ENCODE measurements at places on chromosomes 2 and 18.

DNA sequence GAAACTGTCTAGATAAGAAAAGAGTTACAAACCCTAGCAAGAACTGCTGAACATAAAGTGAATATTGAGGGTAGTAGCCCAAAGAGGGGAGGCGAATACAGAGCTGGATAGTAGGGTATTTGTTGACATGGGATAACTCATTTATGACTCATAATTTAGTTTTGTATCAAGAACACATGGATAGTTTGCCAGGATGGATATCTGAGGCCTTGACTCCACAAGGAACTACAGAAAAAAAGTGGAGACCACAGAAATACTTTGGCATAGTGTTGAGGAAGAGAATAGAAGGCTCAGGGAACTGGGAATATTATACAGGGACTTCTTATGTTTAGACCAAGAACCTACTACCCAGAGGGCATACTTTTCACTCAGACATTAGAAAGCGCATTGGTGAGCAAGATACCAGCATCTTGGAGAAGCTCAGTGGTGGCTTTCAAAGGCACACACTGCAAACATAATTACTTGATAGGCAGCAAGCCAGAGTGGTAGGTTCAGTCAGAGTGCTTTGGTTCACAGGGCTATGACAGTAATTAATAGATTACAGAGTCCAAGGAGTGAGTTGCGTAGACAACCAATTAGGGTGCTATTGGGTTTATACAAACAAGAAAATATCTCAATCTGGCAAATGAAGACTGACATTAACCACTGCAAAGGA, 51.9 kb upstream of the ZBTB7C start:
- DNase-seq = peak; percentile 7

DNA sequence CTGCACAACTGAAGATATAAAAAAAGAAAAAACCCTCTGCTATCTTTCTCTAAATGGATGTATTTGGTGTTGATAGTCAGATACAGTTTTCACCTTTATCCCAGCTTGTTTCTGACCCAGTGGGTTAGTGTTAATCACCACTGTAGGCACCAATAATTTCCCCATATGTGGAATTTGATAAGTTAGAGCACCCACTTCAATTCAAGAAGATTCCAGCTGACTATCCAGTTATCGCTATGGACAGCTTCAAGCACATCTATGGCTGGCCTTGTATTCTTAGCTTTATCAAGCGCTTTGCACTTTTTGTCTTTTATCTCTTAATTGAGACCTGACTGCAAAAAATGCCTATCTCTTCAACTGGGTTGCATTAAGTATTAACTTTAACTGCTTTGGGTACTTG, 200.4 kb downstream of the NR4A2 start:
- DNase-seq = no peak

- no peak for DNase-seq
Observed at GRCh38 chr2:19989342-19989666, 601 bp downstream of the WDR35 start.

DNA sequence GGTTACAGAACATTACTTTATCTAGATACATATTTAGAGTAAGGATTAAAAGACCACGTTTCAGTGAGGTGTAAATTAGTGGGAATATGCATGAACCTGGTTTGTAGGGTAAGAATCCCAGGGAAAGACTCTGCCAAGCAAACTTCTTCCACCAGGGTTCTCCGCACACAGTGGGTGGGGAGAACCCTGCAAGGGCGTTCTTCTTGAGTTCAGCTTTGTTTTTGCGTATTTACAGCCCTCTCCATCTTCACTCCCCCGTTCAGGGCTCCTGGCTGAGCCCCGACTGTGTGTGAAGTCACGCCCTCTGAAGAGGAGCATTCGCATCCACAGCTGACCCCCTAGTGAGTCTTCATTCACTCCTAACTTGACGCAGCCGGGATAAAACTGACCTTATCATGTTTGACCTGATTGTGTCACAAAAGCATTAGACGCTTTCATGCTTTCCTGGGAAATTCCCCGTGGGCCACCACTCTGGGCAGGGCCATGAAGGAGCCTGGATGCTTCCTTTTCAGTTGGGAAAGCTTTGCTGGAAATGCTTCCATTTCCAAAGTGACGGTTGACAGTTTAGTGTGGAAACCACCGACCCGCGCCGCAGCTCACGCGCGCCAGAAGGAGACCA, 1.0 kb downstream of the ALKAL2 start:
- DNase-seq = no peak

DNA sequence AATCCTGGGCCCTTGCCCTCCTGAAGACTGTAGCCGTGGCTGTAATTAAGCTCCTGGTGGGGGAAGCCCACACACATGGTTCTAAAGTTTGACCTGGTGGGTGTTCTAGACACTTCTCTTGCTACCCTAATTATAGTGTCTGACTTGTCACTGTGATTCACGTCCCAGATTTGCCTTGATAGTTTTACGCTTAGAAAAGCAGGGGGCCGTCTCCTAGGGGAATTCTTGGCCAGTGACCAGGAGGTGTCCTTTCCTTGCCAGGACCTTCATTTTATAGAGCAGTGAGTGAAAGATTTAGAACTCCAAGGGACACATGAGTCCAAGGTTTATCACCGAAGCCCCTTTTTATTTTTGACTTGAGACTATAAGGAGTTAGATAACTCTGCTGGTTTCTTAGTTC, 9.0 kb downstream of the TMEM214 start:
- DNase-seq = peak; percentile 32

GRCh38 chr18:74400813-74401212, 56.3 kb downstream of the DIPK1C start:
- DNase-seq = no peak

DNA sequence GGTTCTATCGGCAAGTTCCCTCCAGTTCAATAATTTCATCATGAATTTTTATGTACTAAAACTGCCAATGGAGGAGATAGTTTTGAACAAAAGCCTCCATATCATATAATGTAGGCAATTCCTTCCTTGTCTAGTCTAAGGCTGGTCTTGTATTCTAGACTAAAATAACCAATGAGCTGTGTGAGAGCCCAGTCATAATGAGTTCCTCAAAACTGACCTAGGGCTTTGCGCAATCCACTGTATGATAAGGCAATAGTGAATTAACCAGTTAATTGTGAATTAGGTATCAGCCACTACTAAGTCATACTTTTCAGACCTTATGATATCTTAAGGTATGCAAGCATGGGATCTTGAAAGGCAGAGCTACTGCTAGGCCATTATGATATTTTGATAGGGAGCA, 7.6 kb upstream of the UXS1 start:
- no peak for DNase-seq

- no peak for DNase-seq
Observed at GRCh38 chr2:3075316-3075990, 302.2 kb downstream of the EIPR1 start.

DNA sequence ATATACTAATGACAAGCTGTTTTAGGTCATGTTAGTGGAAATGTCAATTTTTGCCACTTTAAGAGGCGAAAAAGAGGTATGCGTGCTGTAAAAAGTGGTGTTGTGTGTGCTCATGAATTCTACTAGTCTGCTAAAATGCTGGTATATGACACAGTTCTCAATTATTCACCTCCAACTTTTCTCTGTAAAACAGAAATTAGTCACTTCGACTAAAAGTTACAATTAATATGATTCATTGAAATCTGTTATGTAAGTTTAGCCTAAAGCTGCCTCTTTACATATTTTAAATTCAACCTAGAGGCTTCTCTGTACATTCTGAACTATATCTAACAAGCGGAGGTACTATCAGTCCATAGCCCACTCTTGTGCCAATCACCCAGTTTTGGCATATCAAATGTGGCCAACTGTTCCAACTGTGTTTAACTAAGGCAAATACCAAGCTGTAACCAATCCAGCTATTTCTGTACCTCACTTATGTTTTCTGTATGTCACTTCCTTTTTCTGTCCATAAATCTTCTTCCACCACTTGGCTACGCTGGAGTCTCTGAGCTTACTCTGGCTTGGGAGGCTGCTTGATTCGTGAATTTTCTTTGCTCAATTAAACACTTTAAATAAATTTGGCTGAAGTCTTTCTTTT, 20.8 kb downstream of the BAZ2B start:
- peak; percentile 18 for DNase-seq

DNA sequence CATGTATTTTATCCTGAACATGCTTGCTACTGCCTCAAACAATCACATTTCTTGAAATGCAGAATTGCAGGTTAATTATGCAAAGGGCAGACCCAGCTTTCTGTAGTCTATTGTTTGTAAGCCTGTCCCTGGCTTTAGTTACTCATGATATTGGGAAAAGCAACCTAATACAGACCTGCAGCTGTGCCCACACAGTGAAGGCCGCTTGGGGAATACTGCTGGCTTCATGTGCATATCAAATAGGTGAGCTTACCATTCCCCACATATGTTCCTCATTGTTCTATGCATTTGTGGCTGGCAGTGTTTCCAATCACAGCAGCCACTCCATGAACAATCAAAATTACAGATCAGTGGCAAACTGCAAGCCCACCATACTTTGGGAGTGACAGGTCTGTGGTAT, 186.3 kb downstream of the TMEM163 start:
- no peak for DNase-seq

DNA sequence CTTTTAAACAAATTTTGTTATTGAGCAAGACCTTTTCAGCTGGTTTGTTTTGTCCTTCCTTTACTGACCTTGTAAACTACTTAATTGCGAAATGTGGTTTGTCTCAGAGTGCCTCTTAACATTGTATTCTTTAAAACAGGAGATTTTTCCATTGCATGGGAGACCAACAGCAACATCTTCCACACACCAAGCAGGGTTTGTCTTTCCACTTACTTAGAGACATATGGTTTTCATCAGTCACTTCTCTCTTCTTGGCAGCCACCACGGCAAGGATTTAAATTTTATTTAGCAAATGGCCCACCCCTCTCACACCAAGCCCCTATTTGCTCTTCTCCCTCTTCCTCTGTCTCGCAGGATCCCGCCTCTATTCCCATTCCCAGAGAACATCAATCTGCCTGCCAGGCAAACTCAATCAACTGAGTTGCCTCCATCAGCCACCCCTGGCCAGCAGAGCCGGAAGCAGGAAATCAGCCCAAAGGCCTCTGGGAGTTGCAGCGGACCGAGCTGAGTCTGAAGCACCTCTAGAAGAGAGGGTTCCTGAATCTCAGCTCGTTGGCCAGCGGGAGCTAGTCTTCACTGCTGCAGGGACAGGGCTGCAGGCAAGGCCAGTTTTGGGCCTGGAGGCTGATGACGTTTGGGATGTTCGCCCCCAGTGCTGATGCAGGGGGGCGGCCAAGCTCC, 11.3 kb upstream of the CIB4 start:
- no peak for DNase-seq

- no peak for DNase-seq
Observed at GRCh38 chr2:54284826-54285225, 28.8 kb upstream of the TSPYL6 start.

DNA sequence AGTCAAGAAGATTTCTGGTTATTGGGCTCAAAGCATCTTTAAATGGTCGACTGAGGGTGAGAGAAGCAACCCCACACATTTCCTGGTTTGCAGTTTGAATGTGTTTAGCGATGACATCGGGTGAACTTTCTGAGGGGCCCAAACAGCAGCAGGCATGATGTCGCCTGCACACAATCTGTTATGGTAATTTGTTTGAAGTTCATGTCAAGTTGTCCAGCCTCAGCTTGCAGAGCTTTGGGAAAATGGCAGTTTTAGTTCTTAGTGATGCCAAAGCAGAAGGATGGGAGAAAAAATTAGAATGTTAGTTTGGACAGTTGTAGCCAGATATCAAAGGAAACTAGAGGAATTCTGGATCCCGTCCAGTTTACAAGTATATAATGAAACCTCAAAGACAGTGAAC, 284.6 kb downstream of the MBD5 start:
- no peak for DNase-seq

Data from astrocyte of the spinal cord (primary cell).